MM.1S (cell line): ENCODE measurements at places on chromosomes 1 and 21.

DNA sequence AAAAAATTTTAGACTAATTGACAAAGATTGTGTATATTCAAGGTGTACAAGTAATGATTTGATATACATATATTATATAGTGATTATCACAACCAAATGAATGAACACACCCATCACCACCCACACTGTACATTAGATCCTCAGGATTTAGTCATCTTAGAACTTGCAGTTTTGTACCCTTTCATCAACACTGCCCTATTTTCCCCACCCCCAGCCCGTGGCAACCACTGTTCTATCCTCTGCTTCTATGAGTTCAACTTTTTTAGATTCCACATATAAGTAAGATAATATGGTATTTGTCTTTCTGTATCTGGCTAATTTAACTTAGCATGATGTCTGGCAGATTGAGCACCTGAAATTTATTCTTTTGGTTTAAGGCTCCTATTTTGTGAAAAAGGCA is 173.6 kb downstream of the IER5 start:
- no peak for DNase-seq

DNA sequence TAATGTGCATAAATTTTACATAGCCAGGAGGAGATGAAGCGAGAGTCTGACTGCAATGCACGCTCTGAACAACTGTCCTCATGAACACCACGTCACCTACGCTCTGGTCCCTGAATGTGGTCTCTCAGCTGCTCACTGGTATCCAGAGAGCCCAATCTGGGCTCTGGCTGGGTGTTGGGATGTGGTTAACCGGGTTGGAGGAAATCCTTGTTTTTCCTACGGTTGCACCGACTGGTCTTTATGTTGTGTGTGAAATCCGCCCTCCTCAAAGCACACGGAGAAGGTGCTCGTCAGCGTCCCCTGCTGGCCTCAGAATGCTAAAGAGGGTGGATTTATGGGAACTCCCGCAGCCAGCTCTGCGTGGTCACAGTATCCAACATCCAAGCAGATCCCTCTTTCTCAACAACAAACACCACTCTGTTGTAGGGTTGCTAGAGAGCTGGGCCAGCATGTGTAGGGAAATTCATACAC is 51.8 kb upstream of the FAM89A start:
- DNase-seq, result peak; percentile 36

DNA sequence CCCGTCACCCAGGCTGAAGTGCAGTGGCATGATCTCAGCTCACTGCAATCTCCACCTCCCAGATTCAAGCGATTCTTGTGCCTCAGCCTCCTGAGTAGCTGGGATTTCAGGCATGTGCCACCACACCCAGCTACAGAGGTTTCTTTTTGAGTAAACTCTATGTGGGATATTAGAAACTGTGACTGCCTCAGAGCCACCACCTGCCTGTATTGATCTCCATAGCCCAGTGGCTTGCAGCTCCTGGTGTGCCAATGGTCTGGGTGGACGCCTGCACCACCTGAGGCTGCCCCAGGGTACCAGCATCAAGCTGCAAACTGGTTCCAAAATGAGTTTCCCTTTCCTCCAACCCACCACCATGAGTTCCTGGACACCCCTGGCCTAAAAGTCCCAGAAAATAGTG is 89.7 kb upstream of the SLC44A3 start:
- DNase-seq, result no peak

- peak; percentile 40 for DNase-seq
Measured at GRCh38 chr1:64172458-64172983, 30.9 kb upstream of the UBE2U start.

- DNase-seq, result no peak
Measured at GRCh38 chr1:224791362-224791941, 138.0 kb upstream of the DNAH14 start.

DNA sequence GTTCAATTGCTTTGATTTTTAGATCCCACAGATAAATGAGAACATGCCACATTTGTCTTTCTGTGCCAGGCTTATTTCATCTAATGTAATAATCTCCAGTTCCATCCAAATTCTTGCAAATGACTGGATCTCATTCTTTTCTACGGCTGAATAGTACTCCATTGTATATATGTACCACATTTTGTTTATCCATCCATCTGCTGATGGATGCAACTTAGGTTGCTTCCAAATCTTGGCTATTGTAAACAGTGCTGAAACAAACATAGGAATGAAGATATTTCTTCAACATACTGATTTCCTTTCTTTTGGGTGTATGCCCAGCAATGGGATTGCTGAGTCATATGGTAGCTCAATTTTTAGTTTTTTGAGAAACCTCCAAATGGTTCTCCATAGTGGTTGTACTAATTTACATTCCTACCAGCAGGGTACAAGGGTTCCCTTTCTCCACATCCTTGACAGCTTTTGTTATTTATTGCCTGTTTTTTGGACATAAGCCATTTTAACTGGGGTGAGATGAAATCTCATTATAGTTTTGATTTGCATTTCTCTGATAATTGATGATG is 344.4 kb downstream of the KCTD3 start:
- no peak for DNase-seq

DNA sequence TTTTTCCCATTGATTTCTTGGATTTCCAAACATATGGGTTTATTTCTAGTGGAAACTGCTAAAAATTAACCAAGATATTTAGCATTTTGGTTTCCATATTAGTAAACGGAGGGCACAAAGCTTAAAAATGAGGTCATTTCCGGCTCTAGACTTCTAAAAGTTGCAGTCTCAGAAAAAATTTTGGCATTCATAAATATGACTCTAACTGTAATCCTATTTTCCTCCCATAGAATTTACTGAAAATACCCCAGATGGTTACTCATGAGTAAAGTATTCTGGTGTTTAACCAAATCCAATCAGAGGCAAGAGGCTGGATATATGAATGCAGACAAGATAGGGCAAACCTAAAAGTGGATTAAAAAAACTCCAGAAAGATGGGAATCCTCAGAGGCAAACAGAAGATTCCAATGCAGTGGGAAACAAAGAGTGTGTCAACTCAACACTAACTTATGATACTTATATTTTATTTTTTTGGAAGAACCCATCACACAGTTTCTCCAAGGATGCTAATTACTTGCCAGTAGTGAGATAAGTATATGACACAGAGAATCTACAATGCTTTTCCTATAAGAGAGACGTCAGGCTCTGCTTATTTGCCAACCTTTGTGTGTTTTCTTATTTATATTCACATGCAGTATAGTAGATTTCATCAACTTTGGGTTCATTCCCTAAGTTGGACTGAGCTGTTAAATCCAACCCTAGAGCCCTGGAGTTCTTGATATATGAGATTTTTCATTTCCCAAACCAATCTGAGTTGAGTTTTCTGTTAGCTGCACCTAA is 90.1 kb upstream of the BCL10 start:
- no peak for DNase-seq

GRCh38 chr1:168466714-168467131 is 77.1 kb downstream of the XCL2 start:
- DNase-seq, result peak; percentile 37

GRCh38 chr21:37447288-37447936 is 80.8 kb downstream of the DYRK1A start:
- no peak for DNase-seq

DNA sequence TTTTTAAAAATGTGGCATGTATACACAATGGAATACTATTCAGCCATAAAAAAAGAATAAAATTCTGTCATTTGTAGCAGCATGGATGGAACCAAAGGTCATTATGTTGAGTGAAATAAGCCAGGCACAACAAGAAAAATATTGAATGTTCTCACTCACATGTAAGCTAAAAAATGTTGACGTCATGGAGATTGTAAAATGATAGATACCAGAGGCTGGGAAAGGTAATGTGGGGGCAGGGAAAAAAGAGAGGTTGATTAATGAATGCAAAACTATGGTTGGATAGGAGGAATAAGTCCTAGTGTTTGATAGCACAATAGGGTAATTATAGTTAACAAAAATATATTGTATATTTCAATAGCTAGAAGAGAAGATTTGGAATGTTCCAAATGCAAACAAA is 89.1 kb upstream of the SLC35F3 start:
- no peak for DNase-seq

DNA sequence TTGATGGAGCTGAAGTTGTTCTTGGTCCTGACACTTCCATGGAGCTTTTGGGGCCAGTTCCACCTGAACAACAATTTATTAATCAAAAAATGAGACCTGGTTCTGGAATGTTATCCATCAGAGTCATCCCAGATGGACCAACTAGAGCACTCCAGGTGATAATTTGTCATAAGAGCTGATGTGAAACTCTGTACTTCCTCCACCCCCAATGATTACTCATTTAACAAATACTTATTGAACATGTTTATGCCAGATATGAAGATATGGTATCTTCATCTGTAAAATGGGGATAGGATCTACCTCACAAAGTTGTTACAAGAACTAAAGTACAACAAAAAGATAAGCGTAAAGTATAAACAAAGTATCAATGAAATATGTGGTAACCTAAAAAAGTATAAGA is 153.2 kb downstream of the VPS13D start:
- no peak for DNase-seq

DNA sequence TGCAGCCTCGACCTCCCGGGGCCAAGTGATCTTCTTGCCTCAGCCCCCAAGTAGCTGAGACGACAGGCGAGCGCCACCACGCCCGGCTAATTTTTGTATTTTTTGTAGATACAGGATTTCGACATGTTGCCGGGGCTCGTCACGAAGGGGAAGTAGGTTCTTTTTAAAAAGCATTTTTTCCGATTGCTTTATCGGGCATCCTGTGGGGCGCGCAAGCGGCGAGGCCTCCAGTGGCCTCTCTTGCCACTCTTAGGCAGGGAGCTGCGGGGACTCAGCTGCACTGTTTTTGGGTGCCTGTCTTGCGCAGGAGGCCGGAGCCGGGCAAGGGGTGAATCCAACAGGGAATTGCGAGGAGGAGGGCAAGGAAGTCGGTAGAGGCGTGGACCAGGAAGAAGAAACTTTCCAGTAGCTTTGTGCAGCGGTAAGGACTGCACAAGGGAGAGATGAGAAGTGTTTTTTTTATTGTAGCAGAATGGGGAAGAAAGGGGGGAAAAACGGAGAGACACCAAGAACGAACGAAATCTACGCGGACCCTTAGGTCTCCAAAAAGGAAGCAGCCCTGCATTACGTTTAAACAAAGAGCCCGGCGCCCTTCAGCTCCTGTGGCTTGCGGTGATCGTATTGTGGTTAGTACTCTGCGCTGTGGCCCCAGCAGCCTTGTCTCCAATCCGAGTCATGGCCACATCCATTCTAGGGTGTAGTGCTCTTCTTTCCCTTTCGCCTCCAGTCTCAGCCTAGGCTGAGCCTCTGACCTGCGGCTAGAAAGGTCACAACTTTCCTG is 164.8 kb downstream of the PPIAL4G start:
- DNase-seq, result peak; percentile 84

- no peak for DNase-seq
Measured at GRCh38 chr1:103170609-103171008, 62.3 kb upstream of the COL11A1 start.

- DNase-seq, result no peak
Measured at GRCh38 chr1:201172999-201173610, 17.5 kb upstream of the IGFN1 start.

DNA sequence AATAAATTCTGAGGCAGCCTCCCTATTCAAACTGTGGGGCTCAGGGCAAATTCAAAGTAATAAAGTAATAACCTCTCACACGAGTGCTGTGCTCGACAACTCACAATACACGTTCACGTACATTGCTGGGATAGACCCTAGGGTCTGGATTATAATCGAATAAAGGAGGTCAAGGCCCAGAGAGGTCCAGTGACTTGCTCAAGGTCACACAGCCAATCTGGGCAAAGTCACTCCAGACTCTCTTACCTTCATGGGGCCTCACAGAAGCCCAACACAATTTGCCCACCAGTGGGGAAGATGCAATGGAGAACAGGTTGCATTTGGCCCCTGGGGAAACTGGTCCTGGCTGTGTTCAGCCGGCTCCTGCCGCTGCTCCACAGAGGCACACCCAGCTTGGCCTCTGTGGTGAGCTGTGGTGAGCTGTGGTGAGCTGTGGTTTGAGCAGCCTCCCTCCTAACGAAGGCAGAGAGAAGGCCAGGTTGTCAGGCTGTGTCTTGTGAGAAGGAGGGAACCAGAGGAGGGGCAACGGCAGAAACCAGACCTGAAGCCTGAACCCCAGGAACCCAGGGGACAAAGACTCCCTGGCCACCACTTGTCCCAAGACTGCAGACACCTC is 35.1 kb downstream of the NUAK2 start:
- peak; percentile 95 for DNase-seq

GRCh38 chr1:150967936-150968335 is 6.7 kb downstream of the CERS2 start:
- no peak for DNase-seq

DNA sequence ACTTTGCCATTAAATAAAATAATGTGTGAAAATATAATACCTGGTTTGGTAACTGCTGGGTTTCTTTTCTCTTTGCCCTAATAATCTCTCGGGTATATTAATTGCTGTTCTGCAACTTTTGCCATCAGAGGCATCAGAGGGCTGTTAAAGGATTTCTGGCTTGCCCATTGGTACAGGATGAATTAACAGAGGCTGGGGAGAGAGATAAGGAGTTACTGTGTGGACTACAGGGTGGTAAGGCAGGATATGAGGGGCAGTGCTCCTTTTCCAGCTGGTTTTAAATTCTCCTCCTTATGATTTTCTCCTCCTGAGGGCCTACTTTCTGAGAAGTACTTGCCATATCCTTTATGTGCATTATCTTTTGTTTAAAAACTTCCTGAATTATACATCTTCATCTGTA is 48.3 kb downstream of the FGGY start:
- no peak for DNase-seq

GRCh38 chr1:17893891-17894631 is 138.9 kb downstream of the ACTL8 start:
- DNase-seq, result no peak

DNA sequence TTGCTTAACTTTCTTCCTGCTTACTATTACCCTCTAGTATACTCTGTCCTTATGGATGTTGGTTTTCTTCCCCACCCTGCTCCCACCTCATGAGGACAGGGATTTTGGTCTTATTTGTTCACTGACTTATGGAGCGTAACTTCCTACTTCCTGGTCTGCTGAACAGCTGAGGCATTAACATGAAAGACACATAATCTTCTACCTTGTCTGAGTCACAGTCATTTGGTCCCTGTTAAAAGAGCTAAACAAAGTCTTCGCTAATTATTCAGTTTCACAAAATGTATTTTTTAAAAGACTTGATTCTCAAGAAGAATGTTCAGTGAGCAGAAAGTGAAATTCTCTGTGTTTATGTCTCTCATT is 18.5 kb downstream of the RNASEL start:
- no peak for DNase-seq

GRCh38 chr1:194176212-194176611 is 989.8 kb upstream of the B3GALT2 start:
- no peak for DNase-seq

GRCh38 chr1:157646144-157646543 is 48.3 kb upstream of the FCRL4 start:
- peak; percentile 16 for DNase-seq

DNA sequence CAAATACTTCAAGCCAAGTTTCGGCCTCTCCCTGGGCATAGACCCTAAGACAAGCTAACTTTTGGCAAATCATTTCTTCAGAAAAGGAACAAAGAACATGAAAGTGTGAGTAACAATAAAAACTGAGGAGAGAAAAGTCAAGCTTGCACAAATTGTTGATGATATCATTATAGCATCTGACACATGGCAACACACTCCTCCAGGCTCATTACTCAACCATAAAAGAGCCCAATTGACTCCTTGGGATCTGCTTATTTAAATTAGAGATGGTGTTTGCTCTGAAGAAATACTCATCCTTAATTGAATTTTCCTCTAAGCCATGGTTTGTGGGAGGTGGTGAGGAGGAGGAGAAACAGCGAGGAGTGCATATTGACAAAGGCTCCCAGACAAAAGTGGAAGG is 54.5 kb downstream of the TNFSF4 start:
- DNase-seq, result no peak

GRCh38 chr1:233132445-233132844 is 163.1 kb downstream of the PCNX2 start:
- no peak for DNase-seq
